Glutamatergic neuron (in vitro differentiated cells): ENCODE measurements at places on chromosomes 3 and 15. TPM values are rescaled to one million over a fixed set of nuclear protein-coding genes. Genes with fewer than 3 reads are reported as not detected.

DNA sequence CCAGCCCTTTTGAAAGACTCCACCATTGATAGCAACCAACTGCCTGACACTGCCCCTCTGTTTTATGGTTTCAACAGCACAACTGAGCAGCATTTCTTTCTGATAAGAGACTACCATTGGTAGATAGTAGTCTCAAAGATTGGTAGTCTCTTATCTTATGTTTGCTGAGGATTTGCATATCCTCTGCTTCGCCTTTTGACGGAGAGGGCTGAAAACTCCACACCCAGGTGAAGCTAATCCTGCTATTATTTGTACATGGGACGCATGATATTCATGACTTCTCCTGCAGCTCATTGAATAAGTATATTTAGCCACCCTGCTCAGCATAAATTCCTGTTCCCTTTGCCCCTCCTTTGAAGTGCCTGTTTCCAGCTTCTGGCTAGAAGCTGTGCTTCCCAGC is 119.4 kb upstream of the STRIT1 start:
- DNase-seq, result no peak

DNA sequence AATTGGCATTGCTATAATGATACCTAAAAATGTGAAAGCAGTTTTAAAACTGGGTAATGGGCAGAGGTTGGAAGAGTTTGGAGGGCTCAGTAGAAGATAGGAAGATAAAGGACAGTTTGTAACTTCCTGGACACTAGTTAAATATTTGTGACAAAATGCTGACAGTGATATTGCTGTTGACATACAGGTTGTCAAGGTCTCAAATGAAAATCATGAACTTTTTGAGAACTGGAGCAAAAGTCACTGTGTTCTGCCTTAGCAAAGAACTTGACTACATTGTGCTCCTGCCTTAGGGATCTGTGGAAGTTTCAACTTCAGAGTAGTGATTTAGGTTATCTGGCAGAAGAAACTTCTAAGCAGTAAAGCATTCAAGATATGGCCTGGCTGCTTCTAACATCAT is 113.7 kb upstream of the CD96 start:
- no peak for DNase-seq

DNA sequence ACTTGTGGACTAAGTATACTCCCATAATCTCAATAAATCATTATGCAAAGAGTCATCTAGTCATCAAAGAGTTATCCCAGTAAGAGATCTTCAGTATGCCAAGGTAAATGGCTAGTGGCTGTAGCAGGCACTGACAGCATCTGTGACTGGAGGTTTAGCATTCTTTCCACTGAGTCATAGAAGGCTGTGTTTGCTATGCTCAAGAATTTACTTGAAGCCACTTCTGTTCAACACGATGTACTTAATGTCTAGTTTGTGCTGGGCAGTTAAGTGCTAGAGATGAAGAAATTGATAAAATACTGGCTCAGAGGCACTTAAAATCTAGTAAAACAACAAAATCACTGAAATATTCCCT is 13.0 kb downstream of the ZBED2 start:
- no peak for DNase-seq

DNA sequence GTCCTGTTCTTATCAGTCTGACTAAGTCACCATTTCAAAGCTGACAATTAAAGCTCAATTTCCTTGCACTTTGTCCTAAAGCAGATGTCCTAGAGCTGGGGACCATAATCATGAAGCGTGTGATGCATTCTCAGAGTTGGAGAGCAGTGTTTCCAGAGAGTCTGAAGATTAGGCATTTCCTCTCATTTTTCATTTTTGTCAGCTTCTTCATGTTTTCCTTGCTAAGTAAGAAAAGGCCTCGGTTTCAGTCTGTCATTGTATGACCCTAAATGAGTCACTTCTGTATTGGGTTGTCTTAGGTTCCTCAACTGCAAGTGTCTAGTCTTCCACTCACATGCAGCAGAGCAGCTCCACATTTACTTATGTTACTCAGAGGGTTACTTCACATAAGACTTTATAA is 257.2 kb upstream of the TPRG1 start:
- DNase-seq, result no peak

DNA sequence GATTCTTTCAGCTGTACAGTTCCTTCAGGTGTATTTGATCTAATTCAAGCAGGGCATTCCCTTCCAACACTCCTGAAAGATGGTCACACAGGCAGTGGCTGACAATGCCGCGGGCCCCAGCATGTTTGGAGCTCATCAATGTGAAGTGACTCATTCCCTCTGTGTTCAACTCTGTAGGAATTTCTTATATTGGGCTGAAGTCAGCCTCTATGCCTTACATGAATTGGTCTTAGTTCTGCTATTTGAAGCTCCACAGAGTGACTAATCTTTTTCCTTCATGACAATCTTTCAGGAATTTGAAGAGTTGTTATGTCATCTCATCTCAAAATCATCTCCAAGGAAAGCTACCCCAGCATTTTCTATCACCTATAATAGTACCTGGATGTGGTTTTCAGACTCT is 142.5 kb upstream of the C2CD4B start:
- DNase-seq, result no peak

GRCh38 chr3:57980416-57980815 is 27.8 kb upstream of the FLNB start:
- no peak for DNase-seq

- DNase-seq, result no peak
These were observed 11.5 kb upstream of the PDIA5 start for GRCh38 chr3:123055352-123055751.

DNA sequence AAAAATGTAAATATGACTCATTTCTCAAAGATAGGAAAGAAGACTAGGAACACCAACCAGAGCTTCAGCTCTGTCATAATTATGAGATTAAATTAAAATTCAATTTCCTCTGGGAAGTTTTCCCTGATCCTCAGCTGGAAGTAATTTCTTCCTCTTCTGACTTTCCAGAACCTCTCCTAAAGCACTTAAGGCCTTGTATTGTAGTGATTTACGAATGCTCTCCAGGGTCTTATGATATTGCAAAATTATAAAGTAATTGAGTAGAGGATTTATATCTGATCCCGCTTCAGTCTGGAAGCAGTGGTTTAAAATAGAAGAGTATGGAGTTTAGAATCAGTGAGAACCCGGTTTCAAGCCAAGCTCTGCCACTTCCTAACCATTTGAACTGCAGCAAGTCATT is 279.8 kb downstream of the ZPLD1 start:
- DNase-seq, result no peak

DNA sequence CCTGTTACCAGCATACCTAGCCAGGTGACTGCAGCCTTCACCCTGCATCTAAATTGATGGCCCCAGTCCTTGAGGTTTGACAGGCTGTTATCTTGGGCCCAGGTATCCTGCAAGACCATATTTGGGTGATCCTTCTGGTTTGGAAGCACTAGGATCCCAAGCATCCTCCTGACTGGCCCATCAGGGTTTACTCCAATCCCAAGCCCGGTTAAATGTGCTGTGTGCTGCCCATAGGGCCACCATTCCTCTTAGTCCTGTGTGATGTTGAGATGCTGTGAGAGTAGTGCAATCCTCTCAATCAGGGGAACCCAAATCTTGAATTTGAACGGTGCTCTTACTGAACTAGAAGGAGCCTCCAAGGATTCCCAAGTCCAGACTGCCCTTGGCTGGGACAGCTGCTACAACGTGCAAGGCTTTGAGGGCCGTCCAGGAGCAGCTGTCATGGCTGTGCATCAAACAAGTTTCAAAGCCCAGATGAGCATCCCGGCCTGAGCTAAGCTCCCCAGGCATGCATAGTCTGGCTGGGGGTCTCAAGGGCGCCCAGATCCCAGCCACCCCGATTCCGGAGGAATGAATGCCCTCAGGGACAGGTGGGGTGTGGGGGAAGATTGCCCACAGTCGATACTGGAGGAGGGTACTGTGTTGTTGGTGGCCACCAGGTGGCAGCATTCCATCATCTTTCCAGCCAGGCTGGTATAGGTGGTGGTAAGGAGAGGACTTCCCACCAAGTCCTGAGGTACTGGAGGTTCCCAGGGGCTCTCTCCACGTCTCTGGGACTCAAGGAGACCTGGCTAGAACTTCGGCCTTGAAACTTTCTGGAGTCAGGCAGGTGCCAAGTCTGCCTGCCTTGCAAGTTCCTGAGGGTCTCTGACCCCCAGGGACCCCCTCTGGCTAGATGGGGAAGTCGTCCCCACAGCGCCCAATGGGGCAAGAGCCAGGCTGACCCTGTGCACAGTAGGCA is 32.6 kb downstream of the RBM5 start:
- peak; percentile 83 for DNase-seq

The MME gene
- total RNA-seq, result 6.6 TPM

The CCR1 gene
- not detected for total RNA-seq

The LSG1 gene
- total RNA-seq, result 26.5 TPM

The SNTN gene
- total RNA-seq, result not detected

The GTF2E1 gene
- total RNA-seq, result 40.5 TPM

The CACNA2D2 gene
- 5.0 TPM for total RNA-seq

The GPR62 gene
- total RNA-seq, result 0.44 TPM

The TMC3 gene
- not detected for total RNA-seq

The PRKAR2A gene
- 55.5 TPM for total RNA-seq

The PDIA5 gene
- 49.4 TPM for total RNA-seq
